ENCODE measurements at places on chromosomes 12 and 14.

DNA sequence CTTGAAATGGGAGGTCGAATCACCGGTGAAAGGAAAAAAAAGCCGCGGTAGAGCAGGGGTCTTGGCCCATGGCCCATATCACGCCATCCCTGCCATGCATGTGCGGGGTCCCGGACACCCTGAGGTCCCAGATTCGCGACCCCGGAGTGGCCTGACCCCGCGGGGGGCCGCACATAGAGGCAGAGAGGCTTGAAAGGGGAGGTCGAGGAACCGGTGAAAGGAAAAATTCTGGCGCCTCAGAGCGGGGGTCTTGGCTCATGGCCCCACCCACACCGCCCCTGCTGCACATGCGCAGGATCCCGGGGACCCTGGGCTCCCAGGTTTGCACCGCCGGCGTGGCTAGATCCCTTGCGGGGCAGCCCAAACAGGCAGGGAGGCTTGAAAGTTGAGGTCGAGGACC lies 319.8 kb downstream of the ALG10 start:
- DNase-seq: no peak

DNA sequence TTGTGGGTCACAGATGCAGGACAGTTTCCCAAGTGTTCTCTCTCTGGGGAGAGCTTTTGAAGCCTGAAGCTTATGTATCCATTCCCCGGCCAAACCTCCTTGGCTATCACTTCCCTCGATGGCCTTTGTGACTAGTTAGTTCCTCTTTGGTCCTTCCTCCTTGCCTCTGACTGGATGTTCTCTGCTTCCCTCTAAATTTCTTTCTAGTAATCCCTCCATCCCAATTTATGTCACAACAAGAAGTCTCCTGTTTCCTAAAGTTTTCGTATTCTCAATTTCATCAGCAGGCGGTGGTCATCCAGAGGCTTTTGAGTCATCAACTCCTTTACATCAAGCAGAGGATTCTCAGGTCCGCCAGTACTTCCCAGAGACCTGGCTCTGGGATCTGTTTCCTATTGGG lies 27.5 kb downstream of the A2ML1 start:
- DNase-seq: no peak

DNA sequence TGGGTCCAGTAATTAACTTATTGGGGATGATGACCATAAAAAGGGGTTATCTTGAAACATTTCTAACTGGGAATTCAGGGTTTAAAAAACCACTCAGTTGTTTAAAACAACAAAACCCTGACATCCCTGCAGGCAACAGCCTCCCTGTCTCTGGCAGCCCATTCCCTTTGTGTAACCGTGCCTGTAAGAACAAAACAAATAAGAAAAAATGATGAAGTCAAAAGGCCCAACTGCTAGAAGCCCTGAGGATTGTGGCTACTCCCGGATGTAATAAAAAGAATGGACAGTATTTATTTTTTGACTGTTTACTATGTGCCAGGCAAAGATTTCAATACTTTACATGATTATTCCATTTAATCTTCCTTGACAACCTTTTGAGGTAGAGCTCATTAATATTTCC lies 75.3 kb downstream of the TMCC3 start:
- DNase-seq: no peak

- no peak for DNase-seq
These were observed 42.7 kb downstream of the SYNE2 start for GRCh38 chr14:63895510-63895909.

GRCh38 chr12:27119797-27120196 lies 37.4 kb upstream of the C12orf71 start:
- DNase-seq: no peak

DNA sequence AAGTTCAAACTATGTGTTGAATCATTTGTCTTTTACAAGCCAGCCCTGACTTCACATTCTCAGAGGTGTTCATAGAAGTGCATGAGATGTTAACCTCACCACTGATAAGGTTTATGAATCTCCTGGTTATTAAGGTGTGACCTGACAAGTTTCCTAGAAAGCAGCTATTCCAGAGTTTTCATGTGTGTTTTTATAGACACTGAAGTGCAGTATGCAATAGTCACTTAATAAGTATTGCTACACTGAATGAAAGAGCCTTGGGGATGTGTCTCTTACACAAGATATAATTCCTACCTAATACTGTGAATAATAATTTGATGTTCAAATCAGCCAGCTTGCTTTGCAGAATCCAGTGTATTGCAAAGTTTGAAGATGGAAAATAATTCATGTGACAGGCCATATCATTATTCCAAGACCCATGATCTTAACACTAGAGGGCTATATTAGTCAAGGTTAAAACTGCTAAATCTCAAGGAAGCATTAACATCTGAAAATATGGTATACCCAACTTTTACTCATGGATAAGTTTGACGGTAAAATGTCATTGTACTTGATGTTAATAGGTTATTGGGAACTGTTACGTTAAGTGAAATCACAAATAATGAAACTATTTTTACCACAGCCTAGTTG lies 13.0 kb downstream of the SLC25A3 start:
- DNase-seq: no peak

GRCh38 chr12:81083018-81083417 lies 5.1 kb downstream of the ACSS3 start:
- no peak for DNase-seq

DNA sequence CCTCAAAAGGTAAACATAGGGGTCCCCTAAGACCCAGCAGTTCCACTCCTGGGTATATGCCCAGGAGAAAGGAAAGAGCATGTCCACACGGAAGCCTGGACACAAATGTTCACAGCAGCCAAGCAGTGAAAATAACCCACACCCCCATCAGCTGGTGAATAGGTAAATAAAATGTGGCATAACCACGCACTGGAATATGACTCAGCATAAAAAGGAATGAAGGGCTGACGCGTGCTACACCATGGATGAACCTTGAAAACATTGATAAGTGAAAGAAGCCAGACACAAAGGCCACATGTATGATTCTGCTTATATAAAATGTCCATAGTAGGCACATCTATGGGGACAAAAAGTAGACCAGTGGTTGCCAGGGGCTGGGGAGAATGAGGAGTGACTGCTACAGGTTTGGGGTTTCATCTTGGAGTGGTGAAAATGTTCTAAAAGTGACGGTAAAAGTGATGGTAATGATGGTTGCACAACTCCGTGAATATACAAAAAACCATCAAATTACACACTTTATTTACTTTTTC lies 3.8 kb upstream of the SCARB1 start:
- DNase-seq: no peak

DNA sequence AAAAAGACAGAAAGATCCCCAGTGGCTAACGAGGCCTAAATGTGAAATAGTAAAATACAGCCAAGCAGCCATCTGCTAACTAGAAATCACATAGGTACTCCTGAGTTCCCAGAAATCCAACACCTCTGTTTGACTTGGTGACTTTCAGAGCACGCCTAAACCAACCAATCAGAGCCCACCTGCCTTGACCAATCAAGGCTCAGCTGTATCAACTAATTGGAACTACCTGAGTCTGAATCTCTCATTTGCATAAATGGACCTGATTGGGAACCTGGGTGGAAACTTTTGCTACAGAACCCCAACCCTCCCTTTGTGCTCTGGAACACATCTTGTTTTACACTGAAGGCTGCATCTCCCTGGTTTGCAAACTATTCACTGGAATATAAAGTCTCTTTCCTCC lies 5.1 kb upstream of the TCL1B start:
- no peak for DNase-seq

GRCh38 chr12:116689979-116690744 lies 47.7 kb downstream of the SPRING1 start:
- no peak for DNase-seq

DNA sequence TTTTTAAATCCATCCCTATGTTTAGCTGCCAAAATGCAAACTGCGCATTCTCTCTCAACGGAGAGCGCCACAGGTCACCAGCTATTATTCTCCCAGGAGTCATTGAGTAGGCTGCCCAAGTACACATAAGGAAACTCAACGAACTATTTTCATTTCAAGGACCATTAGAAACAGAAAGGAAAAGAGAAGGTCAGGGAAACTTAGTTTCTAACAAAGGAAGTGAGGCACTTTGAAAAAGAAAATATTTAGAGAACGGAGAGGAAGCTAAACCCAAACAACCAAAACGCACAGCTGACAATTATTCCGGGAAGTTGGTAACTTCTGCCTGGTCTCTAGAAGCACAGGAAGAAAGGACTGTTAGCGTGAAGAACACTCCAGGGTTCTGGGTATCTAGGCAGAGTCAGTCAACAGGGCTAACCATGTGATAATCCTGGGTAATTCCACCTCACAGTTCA lies 23.5 kb downstream of the GPHB5 start:
- no peak for DNase-seq

DNA sequence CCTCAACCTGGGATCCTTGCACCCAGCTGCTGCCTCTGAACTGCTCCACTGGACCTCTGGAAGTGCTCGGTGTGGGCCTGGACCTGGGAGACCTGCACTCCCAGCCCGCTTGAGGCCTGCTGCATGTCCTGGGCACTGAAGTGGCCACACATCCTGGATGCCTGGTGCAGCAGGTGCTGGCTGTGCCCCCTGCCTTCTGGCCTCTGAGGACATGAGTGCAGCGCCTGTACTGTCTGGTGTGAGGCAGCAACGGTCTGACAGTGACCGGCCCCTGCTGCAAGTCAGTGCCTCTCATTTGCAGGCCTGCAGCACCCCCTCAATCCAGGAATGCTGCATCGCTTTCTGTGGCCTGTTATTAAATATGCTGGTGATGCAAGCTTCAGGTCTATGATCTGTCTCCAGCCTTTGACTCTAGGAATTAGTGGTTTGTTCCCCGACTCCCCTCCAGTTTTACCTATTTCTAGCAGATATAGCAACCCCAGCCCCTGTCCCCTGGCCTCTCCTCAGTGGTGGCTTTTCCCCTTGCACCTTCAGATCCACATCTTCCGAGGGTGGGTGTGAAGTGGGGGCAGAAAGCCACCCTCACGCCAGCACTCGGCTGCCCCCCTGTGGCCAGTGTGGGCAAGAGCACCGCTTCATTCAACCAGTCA lies 3.6 kb downstream of the SMIM41 start:
- DNase-seq: peak; percentile 61

GRCh38 chr12:55830601-55831446 lies 1.4 kb upstream of the DNAJC14 start:
- DNase-seq: no peak

DNA sequence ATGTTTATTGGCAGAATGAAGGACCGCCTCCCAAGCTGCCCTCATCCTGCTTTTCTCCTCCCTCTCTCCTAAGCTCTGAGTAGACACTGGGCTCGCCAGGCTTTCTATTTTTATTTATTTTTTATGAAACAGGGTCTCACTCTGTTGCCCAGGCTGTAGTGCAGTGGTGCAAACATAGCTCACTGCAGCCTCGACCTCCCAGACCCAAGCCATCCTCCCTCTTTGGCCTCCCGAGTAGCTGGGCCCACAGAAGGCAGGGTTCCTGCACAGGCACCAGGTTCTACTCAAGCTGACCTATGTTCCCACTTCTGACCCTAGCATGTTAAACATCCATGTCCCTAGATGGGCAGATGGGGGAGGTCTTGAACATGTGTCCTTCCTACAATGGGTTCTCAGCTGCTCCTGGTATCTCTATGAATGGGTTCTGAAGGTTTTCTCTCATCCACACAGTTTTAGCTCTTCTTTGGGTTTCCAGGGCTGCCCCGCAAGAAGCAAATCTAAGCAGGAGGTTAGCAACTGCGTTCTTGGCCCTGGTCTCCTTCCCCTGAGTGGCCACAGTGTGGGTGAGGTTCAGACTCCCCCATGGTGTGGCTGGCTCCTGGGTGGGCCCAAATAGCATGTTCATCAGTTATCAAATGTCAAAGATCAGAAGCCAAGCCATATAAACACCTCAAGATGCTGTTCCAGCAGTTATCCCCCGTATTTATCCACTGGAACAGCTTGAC lies 167.3 kb downstream of the ZFP36L1 start:
- DNase-seq: no peak

DNA sequence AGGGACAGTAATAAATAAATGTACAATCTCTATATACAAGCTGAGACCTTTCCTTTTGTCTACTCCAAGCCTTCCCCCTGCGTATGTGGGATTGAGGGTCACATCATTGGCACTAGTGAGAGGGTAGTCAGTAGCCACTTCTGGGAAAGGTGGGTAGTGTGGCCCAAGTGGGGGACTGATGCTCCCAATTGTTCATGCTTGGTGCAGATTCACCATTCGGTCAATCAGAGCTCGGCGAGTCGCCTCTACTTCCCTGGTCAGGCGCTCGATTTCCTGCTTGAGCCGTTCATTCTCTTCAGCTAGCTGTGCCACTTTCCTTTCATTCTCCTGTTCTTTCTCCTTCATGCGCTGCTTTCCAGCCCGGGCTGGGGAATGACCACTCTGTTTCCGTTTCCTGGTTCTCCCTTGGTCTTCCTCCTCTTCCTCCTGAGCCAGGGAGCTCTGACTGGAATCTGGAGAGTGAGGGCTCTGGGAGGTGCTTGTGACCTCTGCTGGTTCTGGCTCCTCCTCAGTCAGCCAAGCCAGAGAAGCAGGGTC lies 3.6 kb downstream of the DDIT3 start:
- DNase-seq: no peak

- no peak for DNase-seq
These were observed 42.2 kb upstream of the CRACR2A start for GRCh38 chr12:3795066-3795465.

GRCh38 chr12:13036881-13037280 lies 7.3 kb upstream of the FAM234B start:
- DNase-seq: no peak

- no peak for DNase-seq
These were observed 196.3 kb downstream of the EPS8 start for GRCh38 chr12:15592934-15593333.

DNA sequence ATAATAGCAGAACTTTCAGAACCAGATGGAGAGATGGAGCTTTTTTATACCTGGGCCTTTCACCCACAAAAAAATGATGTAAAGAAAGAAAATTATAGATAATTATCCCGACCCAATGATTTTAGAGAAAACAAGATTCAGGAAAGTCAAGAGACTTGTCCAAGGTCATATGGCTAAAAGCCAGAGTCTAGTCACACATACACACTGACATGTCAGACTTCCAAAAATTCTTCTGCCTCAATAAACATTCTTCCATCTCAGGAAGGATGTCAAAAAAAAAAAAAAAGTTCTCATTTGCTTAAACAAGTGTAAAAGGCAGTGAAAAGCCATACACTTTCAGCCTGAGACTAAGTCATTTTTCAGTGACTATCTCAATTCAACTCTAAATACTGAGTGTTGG lies 116.0 kb downstream of the PRICKLE1 start:
- no peak for DNase-seq

- no peak for DNase-seq
These were observed 337.2 kb downstream of the NPAS3 start for GRCh38 chr14:33275879-33276278.

DNA sequence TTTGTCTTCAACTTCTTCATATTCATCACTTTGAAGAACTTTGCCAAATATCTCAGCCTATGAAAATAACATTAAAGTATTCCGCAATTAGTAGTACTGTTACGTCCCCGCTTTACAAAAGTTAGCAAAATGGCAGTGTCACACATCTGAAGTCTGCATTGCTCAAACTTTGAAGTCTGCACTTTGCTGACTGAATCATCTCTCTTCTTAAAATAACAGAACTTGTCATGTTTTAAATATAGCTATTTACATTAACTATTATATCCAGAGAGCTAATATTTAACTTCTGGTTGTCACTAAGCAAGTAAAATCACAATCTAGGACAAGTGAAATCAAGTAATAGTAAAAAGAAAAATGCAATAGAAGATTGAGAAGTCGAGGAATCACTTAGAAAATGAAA lies 34.5 kb downstream of the IPO8 start:
- no peak for DNase-seq

GRCh38 chr14:104882325-104882973 lies 17.4 kb downstream of the CEP170B start:
- DNase-seq: no peak

Measured in stimulated activated CD4-positive, alpha-beta T cell treated with anti-CD3 and anti-CD28 coated beads, TNF-alpha, amount 100 ng/mL, for 24 hours (primary cell).